ENCODE measurements at places on chromosomes 12 and 14. TPM values are rescaled to one million over a fixed set of nuclear protein-coding genes. Genes with fewer than 3 reads are reported as not detected.

DNA sequence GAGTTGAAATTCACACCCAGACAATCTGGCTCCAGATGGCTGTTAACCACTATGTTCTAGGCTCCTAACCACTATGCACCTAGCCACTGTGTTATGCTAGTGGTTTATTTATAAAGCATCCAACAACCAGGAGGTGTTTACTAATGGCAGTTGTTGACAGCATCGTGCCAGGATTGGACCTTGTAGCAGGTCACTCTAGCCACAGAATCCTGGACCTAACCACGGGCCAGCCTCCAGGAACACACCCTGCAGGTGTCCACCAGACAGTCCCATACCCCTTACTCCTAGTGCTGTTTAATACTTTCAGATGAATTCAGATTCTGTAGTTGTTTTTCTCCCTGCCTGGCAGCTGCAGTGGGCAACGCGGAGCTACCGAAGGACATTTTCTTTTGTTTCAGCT, 109.4 kb upstream of the MYL2 start:
- no peaks in the 10 kb centered on the region for H3K4me1 ChIP-seq
- DNase-seq = no peak
- no peaks in the 10 kb centered on the region for H3K36me3 ChIP-seq
- H3K27me3 ChIP-seq = peaks cover 9% of the 10 kb centered on the region
- no peak overlapping the region for H3K27ac ChIP-seq

DNA sequence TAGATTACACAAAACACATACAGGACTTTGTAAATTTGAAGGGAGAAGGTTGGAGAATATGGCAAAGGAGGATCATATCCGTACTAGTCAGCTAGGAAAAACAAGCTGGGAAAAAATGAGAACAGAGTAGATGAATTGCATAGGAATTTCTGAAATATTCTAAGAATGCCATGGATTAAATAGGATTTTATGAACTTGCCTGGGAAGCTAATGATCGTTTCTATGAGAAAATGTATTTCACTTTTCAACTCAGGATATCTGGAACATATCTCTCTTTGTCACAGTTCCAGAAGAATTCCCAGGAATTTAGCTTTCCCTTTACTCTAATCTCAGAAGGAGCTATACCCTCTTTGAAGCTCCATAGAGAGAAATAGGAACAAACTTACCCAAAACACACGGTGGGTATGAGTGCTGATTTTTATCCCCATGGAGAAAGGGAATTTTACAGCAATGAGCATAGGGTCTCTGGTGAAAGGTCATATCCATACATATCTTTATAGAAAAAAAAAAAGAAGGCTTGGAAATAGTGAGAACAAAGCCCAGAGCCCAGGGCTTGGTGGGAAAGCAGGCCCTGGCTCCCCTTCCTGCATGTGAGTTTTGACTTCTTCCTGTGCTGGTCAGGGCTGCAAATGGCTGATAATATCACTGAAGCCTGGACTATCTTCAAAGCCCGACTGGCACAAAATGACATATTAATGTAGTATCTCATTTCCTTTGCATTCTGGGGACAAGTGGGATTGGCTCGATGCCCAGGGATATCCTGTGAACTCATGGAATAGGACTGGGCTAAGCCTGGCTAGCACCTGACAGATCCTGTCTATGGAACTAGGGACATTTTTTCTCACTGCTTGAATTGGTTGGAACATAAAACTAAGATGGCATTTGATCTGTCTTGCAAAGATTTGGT, 136.3 kb downstream of the AEBP2 start:
- no peaks in the 10 kb centered on the region for H3K36me3 ChIP-seq
- H3K27me3 ChIP-seq = no peaks in the 10 kb centered on the region
- H3K27ac ChIP-seq = peak overlapping the region; percentile 71
- H3K4me1 ChIP-seq = peaks cover 39% of the 10 kb centered on the region
- no peak for DNase-seq
- H3K4me3 ChIP-seq = no peak overlapping the region

The RNU7-1 gene
- total RNA-seq = not detected

DNA sequence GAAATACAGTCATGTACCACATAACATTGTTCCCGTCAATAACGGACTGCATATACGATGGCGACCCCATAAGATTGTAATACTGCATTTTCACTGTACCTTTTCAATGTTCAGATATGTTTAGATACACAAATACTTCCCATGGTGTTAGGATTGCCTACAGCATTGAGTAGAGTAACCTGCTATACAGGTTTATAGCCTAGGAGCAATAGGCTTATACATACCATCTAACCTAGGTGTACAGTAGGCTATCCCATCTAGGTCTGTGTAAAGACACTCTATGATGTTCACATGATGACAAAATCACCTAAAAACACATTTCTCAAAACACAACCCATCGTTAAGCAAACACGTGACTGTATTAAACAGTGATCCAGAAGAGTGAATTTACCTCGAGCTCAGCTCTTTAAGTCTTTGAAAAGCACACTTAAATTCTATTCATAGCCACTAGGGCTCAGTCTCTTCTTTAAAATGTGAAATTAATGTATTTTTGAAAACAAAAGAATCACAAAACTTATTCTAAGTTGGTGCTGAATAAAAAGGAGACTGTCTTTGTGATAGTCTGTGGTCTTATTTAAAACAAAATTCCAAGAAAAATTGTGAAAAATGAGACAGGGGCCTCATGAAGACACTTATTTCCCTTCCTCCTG, 239.1 kb upstream of the ARID2 start:
- H3K4me3 ChIP-seq = no peak overlapping the region
- no peaks in the 10 kb centered on the region for H3K4me1 ChIP-seq
- no peaks in the 10 kb centered on the region for H3K27me3 ChIP-seq
- DNase-seq = no peak

The TMEM52B gene
- total RNA-seq = not detected

DNA sequence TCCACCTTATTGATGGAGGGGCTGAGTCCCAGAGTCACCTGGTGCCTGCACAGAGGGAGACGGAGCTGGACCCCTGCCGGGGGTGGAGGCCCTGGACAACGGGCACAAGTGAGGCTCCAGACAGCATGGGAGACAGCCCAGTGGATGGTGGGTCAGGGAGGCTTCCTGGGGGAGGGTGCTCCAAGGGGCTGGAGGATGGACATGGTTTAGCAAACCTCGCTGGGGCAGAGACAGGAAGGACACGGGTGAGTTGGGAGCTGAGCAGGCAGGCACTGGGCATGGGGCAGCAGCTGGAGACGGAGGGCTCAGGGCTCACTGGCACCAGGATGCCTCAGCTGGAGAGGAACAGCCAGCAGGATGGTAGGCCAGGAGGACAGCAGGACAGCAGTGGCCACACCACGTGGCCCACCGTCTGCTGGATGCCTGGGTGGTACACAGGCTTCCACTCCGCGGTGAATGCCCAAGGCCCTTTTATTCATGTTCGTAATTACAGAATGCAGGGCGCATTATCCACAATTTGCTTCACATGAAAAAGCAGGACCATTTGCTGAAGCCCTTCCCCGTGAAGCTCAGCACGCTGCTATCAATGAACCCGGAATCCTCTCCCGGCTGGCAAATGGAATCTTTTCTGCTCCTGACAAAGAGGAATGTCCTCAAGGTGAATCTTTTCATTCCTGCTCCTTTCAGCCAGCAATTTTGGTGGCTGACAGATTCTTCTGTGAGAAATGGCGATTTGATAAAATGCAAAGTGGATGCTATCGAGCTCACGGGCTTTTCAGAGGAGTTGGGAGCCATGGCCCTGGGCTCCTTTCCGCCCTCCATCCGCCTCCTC, 138.1 kb upstream of the C14orf180 start:
- no peak overlapping the region for H3K4me3 ChIP-seq
- DNase-seq = peak; percentile 95
- H3K27me3 ChIP-seq = no peaks in the 10 kb centered on the region
- H3K4me1 ChIP-seq = peaks cover 2% of the 10 kb centered on the region
- no peak overlapping the region for H3K27ac ChIP-seq

The KRT1 gene
- 886 TPM for total RNA-seq

The PAX9 gene
- 1.5 TPM for total RNA-seq

DNA sequence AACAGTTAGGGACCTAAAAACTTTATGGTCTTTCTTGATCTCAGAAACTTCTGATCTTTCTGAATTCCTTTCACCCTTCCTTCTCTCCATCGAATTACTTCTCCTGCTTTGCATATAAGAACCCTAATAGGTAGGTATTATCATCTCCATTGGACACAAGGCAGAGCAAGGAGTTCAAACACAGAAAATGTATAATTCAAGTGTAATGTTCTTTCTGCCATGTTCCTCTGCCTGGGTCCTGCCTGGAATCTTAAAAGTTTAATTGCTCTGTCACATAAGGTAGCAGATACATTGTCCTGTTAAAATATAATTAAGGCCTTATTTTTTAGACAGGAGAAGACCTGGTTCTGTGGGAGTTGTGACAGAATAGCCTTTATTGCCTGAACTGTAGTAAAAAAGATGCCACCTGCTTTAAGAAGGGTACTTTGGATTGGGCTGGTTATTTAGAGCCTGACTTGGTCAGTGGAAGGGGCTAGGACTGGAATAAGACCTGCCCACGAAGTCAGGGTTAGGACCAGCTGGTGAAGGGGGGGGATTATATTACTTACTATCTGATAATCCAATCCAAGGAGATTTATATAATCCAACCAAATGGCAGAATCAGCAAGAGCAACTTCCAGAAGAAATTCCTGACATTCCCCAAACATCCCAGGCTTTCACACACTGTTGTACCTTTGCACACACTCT, 10.4 kb downstream of the G2E3 start:
- no peak overlapping the region for H3K27ac ChIP-seq
- no peak for DNase-seq
- H3K27me3 ChIP-seq = no peaks in the 10 kb centered on the region
- no peak overlapping the region for H3K4me3 ChIP-seq
- H3K36me3 ChIP-seq = no peaks in the 10 kb centered on the region
- H3K4me1 ChIP-seq = peaks cover 23% of the 10 kb centered on the region

DNA sequence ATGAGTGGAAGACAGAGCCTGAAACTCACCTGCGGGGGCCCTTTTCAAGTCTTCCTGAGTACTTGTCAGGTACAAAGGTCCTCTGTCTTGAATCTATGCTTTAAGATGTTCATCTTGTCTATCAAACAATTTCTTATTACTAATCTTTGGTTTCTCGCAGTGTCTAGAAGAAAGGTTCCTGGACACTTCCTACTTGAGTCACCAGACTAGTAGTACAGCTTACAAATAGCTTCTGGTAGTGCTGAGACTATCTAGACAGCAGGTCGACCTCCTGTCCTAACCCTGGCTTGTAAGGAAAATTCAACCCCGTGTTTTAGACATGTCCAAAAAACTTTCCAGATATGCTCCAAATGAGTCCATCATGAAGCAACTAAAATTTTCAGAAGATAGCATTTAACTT, 11.2 kb upstream of the ARID2 start:
- H3K27ac ChIP-seq = no peak overlapping the region
- peaks cover 28% of the 10 kb centered on the region for H3K4me1 ChIP-seq
- no peaks in the 10 kb centered on the region for H3K36me3 ChIP-seq

GRCh38 chr14:41718477-41719166, 111.9 kb downstream of the LRFN5 start:
- no peaks in the 10 kb centered on the region for H3K36me3 ChIP-seq
- no peak for DNase-seq
- no peak overlapping the region for H3K4me3 ChIP-seq
- H3K27ac ChIP-seq = no peak overlapping the region
- no peaks in the 10 kb centered on the region for H3K27me3 ChIP-seq
- no peaks in the 10 kb centered on the region for H3K4me1 ChIP-seq

- DNase-seq = no peak
- no peaks in the 10 kb centered on the region for H3K27me3 ChIP-seq
- H3K27ac ChIP-seq = no peak overlapping the region
- no peaks in the 10 kb centered on the region for H3K36me3 ChIP-seq
- no peak overlapping the region for H3K4me3 ChIP-seq
- no peaks in the 10 kb centered on the region for H3K4me1 ChIP-seq
These were observed 7.9 kb upstream of the CEP170B start for GRCh38 chr14:104856869-104857860.

GRCh38 chr12:72234886-72235285, 37.3 kb upstream of the TRHDE start:
- H3K36me3 ChIP-seq = no peaks in the 10 kb centered on the region
- no peak overlapping the region for H3K27ac ChIP-seq
- DNase-seq = no peak

DNA sequence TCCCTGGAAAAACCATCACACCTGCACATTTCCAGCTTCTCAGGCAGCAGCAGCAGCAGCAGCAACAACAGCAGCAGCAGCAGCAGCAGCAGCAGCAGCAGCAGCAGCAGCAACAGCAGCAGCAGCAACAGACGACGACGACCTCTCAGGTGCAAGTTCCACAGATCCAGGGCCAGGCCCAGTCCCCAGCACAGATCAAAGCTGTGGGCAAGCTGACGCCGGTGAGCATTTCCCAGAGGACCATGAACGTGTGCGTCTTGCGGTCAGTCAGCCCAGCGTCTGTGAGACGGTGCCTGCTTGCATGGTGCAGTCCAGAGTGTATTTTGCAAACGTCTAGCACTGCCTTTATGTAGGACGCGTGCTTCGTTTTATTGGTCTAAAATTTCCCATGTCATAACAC, 81.6 kb downstream of the DDX51 start:
- no peak overlapping the region for H3K27ac ChIP-seq
- H3K4me1 ChIP-seq = no peaks in the 10 kb centered on the region
- H3K4me3 ChIP-seq = no peak overlapping the region
- no peaks in the 10 kb centered on the region for H3K27me3 ChIP-seq
- H3K36me3 ChIP-seq = no peaks in the 10 kb centered on the region

DNA sequence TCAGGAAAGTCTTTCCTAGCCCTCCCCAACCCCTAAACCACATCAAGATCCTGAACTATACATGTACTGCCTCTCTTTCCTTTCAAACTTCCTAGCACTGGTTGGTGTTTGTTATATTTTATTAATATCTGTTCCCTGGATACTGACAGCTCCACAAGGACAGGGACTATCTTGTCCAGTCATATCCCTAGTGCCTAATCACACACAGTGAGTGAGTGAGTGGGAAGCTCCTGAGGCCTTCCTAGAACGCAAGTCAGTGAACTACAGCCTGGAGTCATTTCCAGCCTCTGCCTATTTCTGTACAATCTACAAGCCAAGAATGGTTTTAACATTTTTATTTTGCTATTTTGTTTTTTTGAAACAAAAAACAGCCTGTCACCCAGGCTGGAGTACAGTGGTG, 7.5 kb upstream of the ACTR6 start:
- no peak overlapping the region for H3K27ac ChIP-seq
- H3K27me3 ChIP-seq = no peaks in the 10 kb centered on the region
- H3K4me3 ChIP-seq = no peak overlapping the region
- no peak for DNase-seq

The KLHL33 gene
- total RNA-seq = 1.2 TPM

- no peaks in the 10 kb centered on the region for H3K27me3 ChIP-seq
- H3K4me1 ChIP-seq = peaks cover 17% of the 10 kb centered on the region
- DNase-seq = no peak
- H3K27ac ChIP-seq = no peak overlapping the region
- H3K4me3 ChIP-seq = no peak overlapping the region
- H3K36me3 ChIP-seq = no peaks in the 10 kb centered on the region
These were observed 11.9 kb downstream of the KCNH3 start for GRCh38 chr12:49550693-49551252.

The SYCP3 gene
- not detected for total RNA-seq

GRCh38 chr12:106672314-106673025, 89.7 kb downstream of the RFX4 start:
- H3K27ac ChIP-seq = no peak overlapping the region
- no peaks in the 10 kb centered on the region for H3K4me1 ChIP-seq
- H3K27me3 ChIP-seq = no peaks in the 10 kb centered on the region
- H3K4me3 ChIP-seq = no peak overlapping the region
- no peaks in the 10 kb centered on the region for H3K36me3 ChIP-seq

Measured in vagina (tissue), 2 donors.